ENCODE measurements at places on chromosomes 13 and 19.

- peak; percentile 47 for DNase-seq
These were observed 2.4 kb upstream of the ARGLU1 start for GRCh38 chr13:106570299-106570852.

- DNase-seq = no peak
These were observed 397.8 kb downstream of the SLITRK5 start for GRCh38 chr13:88068975-88069374.

GRCh38 chr13:114027046-114027715 lies 53.3 kb upstream of the C13orf46 start:
- no peak for DNase-seq

DNA sequence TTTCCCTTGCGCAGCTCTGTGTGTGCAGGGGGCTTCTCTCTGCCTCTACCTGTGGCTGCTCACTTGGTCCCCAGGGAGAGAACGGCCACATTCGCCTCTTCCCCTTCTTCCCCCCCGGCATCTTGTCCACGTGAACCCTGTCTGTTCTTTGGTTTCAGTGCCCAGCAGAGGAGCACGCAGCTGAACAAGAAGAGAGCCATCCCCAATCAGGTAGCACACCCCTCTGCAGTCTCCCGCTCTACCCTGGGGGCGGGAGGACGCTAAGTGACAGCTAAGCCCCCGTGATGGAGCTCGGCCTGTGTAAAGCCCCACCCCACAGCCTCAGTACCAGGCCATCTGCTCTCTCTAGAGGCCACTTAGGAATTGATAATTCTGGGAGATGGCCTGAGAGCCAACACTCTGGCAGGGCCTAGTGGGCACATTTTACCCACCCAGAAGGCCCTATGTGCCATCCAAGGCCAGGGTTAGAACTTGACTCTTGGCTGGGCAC lies 30.2 kb downstream of the TMED1 start:
- no peak for DNase-seq

DNA sequence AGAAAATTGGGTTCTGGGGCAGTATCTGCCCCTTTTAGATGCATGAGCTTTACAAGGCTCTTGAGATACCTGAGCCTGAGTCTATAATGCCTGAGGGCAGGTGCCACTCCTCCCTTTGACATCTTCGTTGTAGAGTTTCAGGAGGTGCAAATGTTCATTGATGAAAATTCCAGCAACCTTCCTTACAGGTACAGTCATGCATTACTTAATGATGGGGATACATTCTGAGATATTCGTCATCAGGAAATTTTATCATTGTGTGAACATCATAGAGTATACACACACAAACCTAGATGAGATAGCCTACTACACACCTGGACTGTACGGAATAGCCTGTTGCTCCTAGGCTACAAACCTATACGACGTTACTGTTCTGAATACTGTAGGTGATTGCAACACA lies 310.0 kb downstream of the SHISA2 start:
- no peak for DNase-seq

DNA sequence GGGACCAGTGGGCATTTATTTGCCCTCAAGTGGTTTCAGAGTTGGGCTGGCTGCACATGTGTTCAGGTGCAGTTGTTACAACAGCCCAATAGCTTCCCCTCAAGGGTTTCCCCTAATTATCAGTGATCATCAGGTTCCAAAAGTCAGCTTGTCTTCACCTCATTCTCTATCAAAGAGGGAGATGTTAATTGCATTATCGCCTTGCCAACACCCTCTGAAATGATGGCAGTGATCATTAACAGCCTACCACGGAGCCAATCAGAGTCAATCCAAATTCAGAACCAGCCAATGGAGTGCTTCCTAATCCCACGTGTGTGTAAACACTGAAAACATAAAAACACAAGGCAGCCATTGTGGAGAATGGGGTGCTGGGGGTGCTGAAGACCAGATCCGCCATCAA lies 248.4 kb upstream of the ZNF507 start:
- no peak for DNase-seq

DNA sequence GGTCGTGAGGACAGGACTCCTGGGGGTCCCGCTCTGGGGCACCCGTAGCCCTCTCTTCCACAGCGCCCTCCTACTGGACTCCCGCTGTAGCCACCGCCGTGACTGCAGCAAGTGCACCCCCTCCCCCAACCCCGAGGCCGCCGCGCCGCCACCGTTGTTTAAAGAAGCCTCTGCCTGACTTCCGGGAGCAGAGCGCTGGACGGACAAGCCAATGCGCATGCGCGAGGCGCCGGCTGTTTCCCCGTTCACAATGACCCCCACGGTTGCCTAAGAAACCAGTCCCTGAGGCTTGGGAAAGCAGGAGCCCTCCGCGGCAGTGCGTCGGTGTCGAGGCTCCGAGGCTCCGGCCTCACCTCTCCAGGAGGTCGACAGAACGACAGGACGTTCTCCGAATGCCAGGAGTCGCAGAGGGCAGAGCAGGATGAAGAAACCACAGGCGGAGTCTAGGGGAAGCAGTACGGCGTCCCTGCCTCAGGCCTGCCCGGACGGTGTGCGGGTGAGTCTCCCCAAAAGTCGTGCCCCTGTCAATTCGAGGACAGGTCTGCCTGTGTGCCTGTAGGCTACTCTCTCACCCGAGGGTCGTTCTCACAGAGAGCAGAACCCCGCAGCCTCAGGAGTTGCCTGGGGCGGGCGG lies 70.5 kb upstream of the ZNF420 start:
- no peak for DNase-seq

DNA sequence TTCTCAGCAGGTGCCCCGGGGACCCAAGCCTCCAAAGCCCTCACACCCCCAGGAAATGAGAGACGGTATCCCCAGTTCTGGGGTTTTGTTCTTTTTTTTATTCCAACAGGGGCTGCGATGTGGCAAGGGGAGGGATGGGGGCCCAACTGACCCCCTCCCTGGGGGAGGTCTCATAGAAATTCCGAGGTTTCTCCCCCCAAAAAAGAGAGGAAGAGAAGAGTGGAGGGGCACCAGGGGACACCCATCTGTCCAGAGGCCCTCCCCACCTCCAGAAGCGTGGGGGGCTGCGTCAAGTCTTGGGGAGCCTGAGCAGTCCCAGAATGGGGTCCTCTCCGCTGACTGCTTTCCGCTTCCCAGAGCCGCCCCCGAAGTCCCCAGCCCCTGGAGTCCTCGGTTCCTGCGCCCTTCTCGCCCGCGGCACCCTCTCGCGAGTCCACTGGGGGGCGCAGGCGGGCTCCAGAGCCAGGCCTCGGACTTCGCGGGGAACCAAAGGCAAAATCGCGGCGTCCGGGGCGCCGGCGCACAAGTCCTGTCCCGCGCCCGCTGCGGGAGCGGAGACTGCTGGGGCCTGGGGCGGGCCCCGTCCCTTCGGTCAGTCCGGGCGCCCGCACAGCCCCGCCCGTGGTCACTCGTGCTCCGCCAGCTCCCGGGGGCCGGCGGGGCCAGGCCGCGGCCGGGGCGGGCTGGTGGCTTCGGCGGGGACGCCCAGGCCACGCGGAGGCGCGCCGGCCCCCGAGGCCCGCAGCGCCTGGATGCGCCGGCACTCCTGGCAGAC lies 4.4 kb upstream of the ATP1A3 start:
- no peak for DNase-seq

- peak; percentile 24 for DNase-seq
These were observed 20.6 kb upstream of the ZNF430 start for GRCh38 chr19:20999731-21000352.

- no peak for DNase-seq
These were observed 93.3 kb upstream of the SLC15A1 start for GRCh38 chr13:98845742-98846141.

DNA sequence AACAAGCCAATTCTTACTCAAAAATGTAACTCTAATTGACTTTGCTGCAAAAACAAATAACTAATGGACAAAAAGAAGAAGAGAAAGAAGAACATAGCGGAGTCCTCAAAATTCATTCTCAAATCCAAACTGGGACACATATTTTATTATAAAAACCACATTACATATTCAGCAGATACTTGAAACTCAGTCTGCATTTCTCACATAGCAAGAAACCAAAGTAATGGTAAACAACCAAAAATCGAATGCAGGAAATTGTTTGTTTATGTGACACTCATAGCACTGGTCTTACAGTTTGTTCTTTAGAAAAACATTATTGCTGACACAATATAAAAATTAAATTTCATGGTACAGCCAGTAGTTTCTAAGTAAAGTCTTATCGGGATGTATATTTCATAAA lies 789.8 kb downstream of the SLITRK6 start:
- DNase-seq = no peak

GRCh38 chr19:35431145-35431807 lies 16.8 kb upstream of the FFAR2 start:
- DNase-seq = no peak

DNA sequence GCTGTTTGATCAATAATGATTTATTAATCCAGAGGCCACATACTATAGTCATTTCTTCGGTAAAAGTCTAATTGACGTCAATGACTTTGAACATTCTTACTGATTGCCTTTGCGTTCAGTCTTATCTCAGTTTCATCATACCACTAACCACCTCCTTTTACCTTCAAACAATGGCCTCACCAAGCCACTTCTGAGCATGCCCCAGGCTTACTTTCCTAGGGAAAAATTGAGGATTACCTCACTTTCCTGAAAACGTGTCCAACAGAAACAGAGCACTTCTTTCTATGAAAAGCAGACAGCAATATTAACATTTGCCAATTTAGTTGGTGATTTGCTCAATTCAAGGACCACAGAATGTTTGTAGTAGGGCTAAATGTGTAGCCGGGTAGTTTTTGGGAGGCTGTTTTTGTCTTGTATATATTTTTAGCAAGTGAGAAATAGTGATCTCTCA lies 157.6 kb downstream of the KLF5 start:
- DNase-seq = no peak

GRCh38 chr19:39913682-39914333 lies 20.6 kb downstream of the FCGBP start:
- DNase-seq = no peak

DNA sequence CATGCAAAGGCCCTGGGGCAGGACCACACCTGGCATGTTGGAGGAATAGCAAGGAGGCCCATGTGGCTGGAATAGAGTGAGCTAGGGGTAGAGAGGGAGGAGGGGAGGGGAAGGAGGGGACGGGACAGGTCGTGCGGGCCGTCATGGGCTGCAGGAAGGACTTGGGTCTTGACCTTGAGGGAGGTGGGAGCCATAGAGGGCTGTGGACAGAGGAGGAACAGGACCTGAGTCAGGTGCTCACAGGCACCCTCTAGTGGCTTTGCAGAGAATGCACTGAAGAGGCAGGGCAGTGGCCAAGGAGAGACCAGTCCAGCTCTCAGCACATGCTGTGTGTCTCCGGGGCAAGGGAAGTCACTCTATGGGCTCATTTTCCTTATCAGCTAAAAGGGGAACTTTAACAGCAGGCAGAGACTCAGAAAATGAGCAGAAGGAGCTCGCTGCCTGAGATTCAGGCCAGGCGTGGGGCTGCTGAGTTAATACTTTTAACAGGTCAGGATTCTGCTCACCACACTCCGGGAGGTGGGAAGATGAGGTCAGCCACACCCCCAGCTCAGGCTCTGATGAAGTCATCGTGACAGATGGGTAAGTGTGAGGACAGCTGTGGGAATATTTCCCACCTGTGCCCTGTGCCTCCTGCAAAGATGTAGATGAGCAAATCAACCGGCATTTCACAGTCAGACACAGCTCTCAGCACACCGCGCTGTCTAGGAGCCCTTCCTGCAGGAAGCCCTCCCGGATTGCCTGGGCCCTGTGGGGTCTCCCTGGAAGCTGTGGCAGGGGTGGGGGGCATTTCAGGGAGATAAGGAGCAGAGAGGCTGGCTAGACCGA lies 6.0 kb upstream of the TNFAIP8L1 start:
- no peak for DNase-seq

GRCh38 chr19:34222386-34222785 lies 32.0 kb upstream of the GARRE1 start:
- no peak for DNase-seq

DNA sequence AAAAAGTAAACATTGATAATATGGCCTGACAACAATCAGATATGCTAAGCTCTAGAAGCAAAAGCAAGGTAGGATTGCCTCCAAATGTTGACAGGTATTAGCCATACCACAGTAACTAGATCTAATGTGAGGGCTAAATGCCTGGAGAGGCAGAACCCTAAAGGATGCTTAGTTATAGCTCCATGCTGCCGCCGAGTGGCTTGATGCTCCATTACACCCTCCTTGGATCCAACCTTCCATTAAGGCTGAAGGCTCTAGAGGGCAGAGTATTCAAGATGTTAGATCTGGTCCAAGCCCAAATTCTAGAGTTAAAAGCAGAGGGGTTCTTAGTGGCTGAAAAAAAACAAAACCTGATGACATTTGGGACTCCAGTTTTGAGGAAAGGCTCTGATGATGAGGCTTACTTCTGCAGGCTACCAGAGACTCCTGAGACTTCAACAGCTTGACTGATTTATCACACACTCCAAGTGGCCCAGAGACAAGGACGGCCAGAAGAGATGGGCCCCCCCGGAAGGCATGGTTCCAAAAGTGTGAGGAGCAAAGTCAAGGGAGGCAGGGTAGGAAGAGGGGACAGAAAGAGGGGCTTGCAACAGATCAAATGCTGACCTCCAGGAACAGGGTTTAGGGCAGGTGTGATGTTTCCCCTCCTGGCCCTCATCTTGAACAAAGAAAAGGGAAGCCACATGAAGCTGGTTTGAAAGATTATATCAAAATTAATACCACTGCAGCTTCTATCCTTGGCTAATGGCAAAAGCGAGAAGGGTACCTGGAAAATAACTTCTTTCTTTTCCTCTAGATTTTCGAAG lies 21.9 kb upstream of the CPB2 start:
- DNase-seq = peak; percentile 37

DNA sequence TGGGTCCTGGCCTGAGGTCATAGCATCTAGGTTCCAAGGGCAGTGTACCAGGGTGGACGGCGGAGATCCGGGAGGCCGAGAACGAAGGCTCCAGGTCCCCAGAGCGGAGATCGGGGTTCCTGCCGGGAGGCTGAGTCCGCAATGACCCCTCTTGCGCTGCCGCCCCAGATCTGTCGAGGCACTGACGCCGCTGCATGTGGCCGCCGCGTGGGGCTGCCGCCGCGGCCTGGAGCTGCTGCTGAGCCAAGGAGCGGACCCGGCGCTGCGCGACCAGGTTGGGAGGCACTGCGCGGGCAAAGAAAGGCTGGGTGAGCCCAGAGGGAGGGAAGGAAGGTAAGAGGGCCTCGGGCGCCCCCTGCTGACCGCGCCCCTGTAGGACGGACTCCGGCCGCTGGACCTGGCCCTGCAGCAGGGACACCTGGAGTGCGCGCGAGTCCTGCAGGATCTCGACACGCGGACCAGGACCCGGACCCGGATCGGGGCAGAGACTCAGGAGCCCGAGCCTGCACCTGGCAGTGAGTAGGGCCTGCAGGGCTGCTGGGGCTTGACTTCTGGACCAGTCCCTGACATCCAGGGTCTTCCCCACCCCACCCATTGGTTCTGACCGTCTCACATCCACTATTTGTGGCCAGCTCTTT lies 906 bp downstream of the ANKLE1 start:
- DNase-seq = peak; percentile 64

- DNase-seq = no peak
These were observed 14.6 kb upstream of the RPS15 start for GRCh38 chr19:1423436-1424191.

GRCh38 chr13:88066847-88067246 lies 395.7 kb downstream of the SLITRK5 start:
- DNase-seq = no peak

GRCh38 chr13:60467098-60467497 lies 70.1 kb downstream of the TDRD3 start:
- DNase-seq = no peak
